CD4-positive, alpha-beta T cell treated with Interleukin-1 beta for 1 hour (primary cell): ENCODE measurements at places on chromosomes 5 and 9.

DNA sequence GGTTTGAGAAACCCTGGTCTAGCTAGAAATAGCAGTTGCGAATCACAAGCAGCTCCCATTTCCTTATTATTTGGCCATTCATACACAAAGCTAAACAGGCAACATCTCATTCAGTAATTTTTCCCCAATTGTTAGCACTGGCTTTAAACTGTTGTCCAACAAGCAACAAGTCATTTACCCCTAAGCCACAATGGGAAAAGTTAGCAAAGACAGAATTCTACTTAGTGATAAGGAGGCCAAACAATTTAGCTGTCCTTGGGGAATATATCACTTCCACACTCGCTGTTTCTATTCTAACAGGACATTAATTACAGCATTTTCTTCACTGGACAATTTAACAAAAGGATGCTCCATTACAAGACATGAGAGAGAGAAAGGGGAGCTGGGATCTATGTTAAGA, 2.8 kb downstream of the MYO10 start:
- DNase-seq: no peak

- DNase-seq: no peak
Observed at GRCh38 chr9:20294046-20294750, 328.1 kb downstream of the MLLT3 start.

DNA sequence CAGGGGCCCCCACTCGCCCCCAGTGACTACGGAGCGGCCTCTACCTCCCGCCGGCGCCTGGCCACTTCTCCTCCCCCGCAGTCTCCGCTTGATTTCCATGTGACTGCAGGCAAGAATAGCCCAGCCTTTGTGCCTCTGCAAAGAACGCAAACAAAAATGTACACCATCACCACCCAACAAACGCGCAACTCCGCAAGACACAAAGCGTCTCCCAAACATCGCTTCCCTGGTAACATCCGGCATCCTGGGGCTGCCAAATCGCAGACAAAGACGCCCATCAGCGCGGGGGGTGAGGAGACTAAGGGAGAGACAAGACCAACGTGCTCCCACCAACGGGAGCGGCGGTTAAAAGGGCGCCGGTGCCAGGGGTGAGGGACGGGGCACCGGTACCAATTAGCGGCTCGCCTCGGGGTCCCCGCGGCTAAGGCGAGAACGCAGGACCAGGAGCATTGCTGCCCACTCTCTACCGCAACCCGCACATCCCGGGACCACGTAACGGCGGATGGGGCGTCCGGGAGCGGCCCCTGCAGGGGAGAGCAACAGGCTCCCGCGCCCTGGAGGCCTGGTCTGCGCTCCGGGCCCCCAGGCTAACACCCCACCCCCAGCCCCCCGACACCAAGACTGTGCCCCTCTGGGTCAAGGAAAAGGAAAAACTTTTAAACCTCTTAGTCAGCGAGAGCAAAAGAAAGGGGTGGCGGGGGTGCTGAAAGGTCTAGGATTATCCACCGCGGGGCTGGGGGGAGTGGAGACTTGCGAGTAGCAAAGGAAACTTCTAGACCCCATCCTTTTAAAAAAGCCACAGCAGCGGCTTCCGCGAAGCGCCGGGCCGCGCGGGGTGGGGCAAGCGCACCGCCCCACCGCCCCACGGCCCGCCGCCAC, 885 bp downstream of the MPDZ start:
- no peak for DNase-seq

GRCh38 chr9:130555968-130556367, 23.4 kb upstream of the FUBP3 start:
- DNase-seq: no peak

- DNase-seq: no peak
Observed at GRCh38 chr5:133245191-133246052, 193.6 kb downstream of the HSPA4 start.
